GDM1 (cell line): ENCODE measurements at places on chromosomes 16 and 17.

GRCh38 chr16:50267151-50267631, 840 bp downstream of the ADCY7 start:
- no peak for DNase-seq

DNA sequence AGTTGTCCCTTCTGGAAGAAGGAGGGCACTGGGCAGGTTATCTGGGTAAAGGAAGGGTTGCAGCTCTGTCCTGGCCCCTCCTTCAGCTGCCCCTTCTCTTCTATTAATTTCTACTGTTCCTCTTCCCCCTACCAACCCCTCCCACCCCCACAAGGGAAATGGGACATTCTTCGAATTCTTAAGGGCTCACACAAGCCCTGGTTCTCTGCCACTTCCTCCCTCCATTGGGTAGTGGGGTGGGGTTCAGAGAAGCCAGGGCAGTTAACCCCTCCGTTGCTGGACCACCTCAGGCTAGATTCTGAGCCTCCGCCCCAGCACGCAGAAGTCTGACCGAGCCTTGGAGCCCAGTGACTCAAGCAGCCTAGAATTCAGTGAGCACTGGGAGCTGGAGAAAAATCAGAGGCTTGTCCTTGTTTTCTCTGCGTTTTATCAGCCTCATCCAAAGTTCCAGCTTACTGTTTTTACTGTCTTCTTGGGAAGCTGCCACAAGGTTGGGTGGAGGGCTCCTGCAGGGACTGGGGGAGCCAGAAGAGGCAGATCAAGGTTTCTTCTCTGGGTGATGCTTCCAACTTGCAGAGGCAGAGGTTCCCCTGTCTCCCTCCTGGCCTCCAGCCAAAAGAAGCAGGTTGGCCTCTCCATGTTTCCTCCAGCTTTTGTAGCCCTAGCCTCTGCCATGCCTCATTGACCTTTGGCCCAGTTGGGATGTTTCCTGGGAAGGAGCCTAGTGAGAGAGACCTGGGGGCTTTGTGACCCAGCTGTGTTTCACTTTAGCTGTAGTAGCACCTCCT, 10.2 kb downstream of the LASP1 start:
- DNase-seq: no peak

GRCh38 chr17:72520665-72521303, 400.0 kb downstream of the SOX9 start:
- DNase-seq: no peak

GRCh38 chr17:4908711-4909496, 6.0 kb upstream of the CHRNE start:
- DNase-seq: peak; percentile 86

GRCh38 chr17:65173284-65173793, 36.2 kb downstream of the RGS9 start:
- peak; percentile 21 for DNase-seq

- no peak for DNase-seq
Observed at GRCh38 chr17:35568561-35568960, 7.9 kb upstream of the SLFN14 start.

DNA sequence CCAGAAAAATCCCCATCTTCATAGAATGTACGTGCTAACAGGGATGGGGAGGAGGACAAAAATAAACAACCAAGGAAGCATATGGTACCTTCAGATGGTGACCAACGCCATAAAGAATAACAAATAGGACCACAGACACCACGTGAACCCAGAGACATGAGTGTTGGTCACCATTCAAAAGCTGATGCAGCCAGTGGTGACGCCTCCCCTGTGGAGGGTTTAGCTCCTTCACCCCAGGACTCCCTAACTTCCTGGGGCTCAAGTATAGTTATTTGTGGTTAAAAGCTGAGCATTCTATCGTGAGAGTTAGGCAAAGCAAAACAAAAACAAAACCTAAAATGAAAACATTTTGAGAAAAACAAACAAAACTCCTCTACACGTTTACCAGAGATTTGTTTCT, 184.7 kb downstream of the SOX9 start:
- no peak for DNase-seq
